ENCODE measurements at places on chromosomes 4 and X. TPM values are rescaled to one million over a fixed set of nuclear protein-coding genes. Genes with fewer than 3 reads are reported as not detected.

TMEM31 gene
- total RNA-seq: not detected

TEX11 gene
- not detected for total RNA-seq

AREG gene
- total RNA-seq: 9.2 TPM

LANCL3 gene
- 0.93 TPM for total RNA-seq

TRPC3 gene
- 0.15 TPM for total RNA-seq

SLC6A14 gene
- total RNA-seq: not detected
